ENCODE measurements at places on chromosomes 6 and 20.

DNA sequence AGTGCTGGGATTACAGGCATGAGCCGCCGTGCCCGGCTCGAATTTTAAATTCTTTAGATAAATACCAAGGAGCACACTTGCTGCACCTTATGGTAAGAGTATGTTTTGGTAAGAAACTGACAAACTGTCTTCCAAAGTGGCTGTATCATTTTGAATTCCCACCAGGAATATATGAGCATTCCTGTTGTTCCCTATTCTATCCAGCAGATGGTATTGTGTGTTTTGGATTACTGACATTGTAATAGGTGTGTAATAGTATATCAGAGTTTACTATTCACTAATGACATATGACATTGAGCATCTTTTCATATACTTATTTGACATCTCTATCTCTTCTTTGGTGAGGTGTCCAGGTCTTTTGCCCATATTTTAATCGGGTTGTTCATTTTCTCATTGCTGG is 40.5 kb downstream of the TGM6 start:
- H3K4me1 ChIP-seq, result no peaks in the 10 kb centered on the region
- no peak overlapping the region for H3K27ac ChIP-seq
- no peak for DNase-seq
- H3K36me3 ChIP-seq, result no peaks in the 10 kb centered on the region
- no peak overlapping the region for H3K4me3 ChIP-seq
- no peaks in the 10 kb centered on the region for H3K27me3 ChIP-seq

- H3K27me3 ChIP-seq, result no peaks in the 10 kb centered on the region
- H3K36me3 ChIP-seq, result peaks cover 3% of the 10 kb centered on the region
- peaks cover 14% of the 10 kb centered on the region for H3K4me1 ChIP-seq
- H3K27ac ChIP-seq, result peak within 1 kb of the TSS; percentile 80
- DNase-seq, result peak; percentile 93
Observed at GRCh38 chr6:154510144-154510905, at the start of gene CNKSR3. Gene CNKSR3 (minus strand): TSS chr6:154510685. CDS start chr6:154510114, 571 bp downstream.

DNA sequence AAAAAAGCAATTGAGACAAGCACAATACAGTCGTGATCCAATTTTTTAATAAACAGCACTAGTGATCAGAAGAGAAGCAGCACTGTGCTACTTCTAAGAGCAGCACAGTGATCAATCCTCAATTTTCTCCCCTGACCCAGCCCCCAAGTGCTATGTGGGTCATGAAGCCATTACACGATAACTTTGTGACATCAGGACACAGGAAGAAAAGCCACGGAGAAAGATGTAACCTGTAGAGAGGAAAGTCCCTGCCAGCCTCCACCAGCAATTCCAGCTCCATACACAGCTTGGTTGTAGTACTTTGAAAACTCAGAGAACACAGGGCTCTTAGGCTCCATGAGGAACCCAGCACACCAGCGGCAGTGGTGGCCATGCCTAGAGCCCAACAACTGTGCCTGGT is 45.3 kb upstream of the MYB start:
- no peak overlapping the region for H3K27ac ChIP-seq
- H3K27me3 ChIP-seq, result no peaks in the 10 kb centered on the region
- no peak for DNase-seq
- no peaks in the 10 kb centered on the region for H3K4me1 ChIP-seq
- H3K4me3 ChIP-seq, result no peak overlapping the region
- H3K36me3 ChIP-seq, result no peaks in the 10 kb centered on the region

GRCh38 chr6:170261643-170262488 is 29.0 kb downstream of the DLL1 start:
- no peaks in the 10 kb centered on the region for H3K27me3 ChIP-seq
- H3K27ac ChIP-seq, result no peak overlapping the region
- no peaks in the 10 kb centered on the region for H3K4me1 ChIP-seq
- no peak for DNase-seq
- no peak overlapping the region for H3K4me3 ChIP-seq

DNA sequence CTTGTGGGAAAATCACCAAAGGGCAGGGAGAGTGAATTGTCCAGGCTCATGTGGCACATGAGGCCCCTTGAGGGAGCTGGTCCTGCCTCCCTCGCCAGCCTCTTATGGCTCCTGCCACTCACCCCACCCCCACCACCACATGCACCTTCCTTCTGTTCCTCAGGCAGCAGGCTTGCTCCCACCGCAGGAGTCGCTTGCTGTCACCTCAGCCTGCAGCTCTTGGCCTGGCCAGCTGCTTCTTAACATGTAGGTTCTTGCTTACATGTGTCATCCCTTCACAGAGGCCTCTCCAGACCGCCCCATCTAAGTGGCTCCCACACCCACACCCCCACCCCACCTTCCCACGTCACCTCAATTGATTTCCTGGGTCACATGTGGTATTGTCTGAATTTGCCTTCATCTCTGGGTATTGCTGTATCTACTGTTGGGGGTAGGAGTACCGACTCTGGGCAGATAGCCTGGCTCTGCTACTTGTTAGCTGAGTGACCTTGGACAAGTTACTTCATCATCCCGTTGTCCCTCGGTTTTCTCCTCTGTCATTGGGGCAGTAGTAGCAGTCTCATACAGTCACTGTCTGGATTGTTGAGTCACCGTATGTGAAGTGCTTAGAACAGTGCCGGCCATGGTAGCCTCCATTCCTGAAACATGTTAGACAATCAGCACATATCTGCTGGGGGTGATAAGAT is 41.7 kb downstream of the SLC9A8 start:
- H3K27me3 ChIP-seq, result no peaks in the 10 kb centered on the region
- DNase-seq, result no peak
- peaks cover 4% of the 10 kb centered on the region for H3K4me1 ChIP-seq
- peaks cover 26% of the 10 kb centered on the region for H3K36me3 ChIP-seq

- H3K27ac ChIP-seq, result no peak overlapping the region
- peaks cover 14% of the 10 kb centered on the region for H3K27me3 ChIP-seq
- no peaks in the 10 kb centered on the region for H3K4me1 ChIP-seq
- H3K4me3 ChIP-seq, result no peak overlapping the region
- no peak for DNase-seq
- no peaks in the 10 kb centered on the region for H3K36me3 ChIP-seq
Observed at GRCh38 chr6:26502165-26502564, 2.1 kb downstream of the BTN1A1 start.

- no peaks in the 10 kb centered on the region for H3K27me3 ChIP-seq
- DNase-seq, result no peak
Observed at GRCh38 chr6:87656857-87657256, 45.2 kb downstream of the AKIRIN2 start.

GRCh38 chr20:1943275-1944002 is 48.2 kb downstream of the SIRPA start:
- H3K27me3 ChIP-seq, result no peaks in the 10 kb centered on the region
- H3K36me3 ChIP-seq, result peaks cover 4% of the 10 kb centered on the region
- no peaks in the 10 kb centered on the region for H3K4me1 ChIP-seq

GRCh38 chr6:104324301-104324700 is 535.4 kb downstream of the HACE1 start:
- no peak overlapping the region for H3K27ac ChIP-seq
- DNase-seq, result no peak
- no peaks in the 10 kb centered on the region for H3K36me3 ChIP-seq
- H3K27me3 ChIP-seq, result no peaks in the 10 kb centered on the region
- no peak overlapping the region for H3K4me3 ChIP-seq

GRCh38 chr6:121884091-121884490 is 448.6 kb downstream of the GJA1 start:
- no peak overlapping the region for H3K4me3 ChIP-seq
- DNase-seq, result no peak
- H3K36me3 ChIP-seq, result no peaks in the 10 kb centered on the region
- no peaks in the 10 kb centered on the region for H3K27me3 ChIP-seq

DNA sequence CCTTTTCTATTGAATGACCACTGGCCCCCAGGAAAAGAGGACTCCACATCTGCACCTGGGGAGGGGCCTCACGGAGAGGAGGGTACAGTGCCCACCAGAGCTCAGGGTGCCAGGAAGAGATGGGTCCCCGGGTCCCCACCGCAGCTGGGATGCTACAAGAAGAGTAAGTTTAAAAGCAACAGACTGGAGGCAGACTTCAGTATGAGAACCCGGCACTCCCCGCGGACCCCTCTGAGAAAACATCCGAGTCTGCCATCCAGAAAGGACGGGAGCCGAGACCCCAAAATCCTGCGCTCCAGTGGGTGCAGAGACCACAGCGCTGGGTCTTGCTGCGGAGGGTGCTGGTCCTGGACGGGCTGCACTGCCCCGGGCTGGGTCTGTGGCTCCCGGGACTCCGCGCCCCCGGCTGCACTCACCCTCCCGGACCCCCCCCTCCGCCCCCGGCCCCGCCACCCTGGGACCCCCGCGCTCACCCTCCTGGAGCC is 350 bp downstream of the HELZ2 start:
- H3K27me3 ChIP-seq, result no peaks in the 10 kb centered on the region
- H3K27ac ChIP-seq, result peak overlapping the region; percentile 39
- peaks cover 28% of the 10 kb centered on the region for H3K4me1 ChIP-seq
- peak overlapping the region; percentile 79 for H3K4me3 ChIP-seq
- H3K36me3 ChIP-seq, result peaks cover 6% of the 10 kb centered on the region

Data from SK-N-SH (cell line).